NCI-H1105 treated with DMSO at 0.1 percent for 48 hours (cell line): ENCODE measurements at places on chromosomes 11 and 22.

DNA sequence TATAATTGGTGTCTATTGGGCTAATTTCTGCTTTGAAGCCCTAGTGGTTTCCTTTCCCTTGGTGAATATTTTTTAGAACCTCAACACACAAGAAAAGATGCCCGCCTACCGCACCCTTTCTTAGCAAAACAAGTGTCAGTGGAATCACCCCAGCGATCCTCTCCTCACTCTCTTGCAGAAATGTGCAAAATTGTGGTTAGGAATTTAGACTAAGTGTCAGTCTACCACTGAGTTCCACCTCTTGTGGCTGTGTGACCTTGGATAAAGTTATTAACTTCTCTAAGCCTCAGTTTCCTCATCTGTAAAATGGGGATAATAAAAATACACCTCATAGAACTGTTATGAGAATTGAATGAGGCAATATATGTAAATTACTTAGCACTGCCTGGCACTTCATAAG lies 5.3 kb upstream of the JAML start:
- DNase-seq = no peak

- no peak for DNase-seq
Measured at GRCh38 chr22:43448048-43448447, 36.2 kb downstream of the MPPED1 start.

DNA sequence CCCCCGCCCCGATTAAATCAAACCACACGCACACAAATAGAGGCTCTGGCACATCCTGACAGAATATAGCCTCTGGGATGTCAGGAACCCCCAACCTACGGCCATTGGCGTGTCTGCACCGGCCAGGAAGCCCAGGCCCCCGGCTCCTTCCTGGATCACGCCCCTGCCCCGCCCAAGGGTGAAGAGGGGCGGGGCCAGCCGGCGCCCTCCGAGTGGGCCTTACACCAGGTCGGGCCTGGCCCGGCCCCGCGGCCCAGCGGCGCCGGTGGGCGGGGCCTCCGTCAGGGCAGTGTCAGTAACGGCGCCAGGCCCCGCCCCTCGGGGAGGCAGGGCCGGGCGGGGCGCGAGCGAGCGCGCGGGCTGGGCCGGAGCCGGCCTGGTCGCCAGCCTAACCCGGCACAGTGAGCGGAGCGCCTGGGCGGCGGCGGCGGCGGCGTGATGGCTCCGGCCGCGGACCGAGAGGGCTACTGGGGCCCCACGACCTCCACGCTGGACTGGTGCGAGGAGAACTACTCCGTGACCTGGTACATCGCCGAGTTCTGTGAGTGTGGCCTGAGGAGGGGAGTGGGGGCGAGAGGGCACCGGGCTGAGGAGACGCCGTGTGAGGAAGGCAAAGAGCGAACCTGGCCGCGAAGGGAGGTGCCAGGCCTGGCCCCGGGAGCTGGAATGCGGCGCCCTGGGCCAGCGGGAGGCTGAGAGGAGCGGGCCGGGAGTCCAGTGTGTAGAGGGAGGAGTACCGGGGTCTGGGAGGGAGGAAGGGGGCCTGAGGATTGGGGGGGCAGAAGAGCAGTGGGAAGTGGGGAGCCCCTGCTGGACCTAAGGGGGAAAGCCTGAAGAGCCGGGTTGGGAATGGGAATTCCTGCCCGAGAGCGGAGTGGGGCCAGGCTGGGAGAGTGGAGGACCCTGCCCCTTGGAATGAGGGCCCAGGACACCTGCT lies at the start of gene ACER3:
TSS of gene ACER3 (plus strand) at position 380 of the 937 bp plus-strand sequence. CDS start at position 439, 59 bp downstream.
- peak; percentile 91 for DNase-seq

DNA sequence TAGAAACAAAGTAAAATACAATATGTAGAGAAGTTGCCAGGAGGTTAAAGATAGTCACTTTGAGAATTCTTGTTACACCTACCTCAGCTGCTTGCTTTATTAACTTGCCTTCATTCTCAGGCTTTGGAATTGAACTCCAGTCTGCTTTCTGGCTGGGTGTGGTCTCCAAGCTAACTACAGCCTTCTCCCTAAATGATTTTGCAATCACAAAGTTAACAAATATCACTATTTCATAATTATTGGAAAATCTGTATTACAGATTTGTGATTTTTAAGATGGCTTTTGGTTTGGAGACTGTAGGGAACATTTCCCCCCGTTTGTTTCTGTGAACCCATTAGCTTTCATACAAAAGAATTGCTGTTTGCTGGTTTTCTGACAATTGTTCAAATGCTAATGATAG lies 2.2 kb downstream of the PLAAT5 start:
- no peak for DNase-seq

DNA sequence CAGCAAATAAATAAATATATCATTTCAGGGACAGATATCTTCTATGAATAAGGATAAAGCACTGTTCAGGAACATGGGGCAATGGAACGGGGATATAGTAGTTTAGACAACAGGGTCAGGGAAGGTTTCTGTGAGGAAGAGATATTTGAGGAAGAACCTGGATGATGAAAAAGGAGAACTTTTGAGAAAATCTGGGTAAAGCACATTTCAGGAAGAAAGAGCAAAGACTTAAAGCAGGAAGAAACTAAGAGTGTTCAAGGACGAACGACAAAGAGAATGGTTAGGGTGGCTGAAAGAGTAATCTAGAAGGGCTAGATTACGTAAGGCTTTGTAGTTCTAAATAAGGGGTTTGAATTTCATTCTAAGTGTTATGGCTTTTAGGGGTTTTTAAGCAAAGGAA lies 12.7 kb downstream of the DDI1 start:
- DNase-seq = no peak

DNA sequence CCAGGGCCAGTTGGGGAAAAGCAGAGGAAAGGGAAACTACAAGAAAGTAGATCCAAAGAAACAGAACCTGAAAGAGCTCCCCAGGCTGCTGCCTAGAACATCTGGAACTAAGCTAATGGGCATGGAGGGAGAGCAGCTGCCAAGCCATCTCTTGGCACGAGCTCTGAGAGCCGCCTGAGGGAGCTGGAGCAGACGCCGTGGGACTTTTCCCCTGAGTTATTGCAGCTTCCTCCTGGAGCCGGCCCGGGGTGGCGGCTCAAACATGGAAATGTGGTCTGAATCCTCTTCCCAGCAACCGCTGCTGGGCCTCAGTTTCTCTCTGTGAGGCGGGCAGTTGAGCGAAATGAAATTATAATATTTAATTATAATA lies 41.8 kb downstream of the LIF start:
- no peak for DNase-seq

DNA sequence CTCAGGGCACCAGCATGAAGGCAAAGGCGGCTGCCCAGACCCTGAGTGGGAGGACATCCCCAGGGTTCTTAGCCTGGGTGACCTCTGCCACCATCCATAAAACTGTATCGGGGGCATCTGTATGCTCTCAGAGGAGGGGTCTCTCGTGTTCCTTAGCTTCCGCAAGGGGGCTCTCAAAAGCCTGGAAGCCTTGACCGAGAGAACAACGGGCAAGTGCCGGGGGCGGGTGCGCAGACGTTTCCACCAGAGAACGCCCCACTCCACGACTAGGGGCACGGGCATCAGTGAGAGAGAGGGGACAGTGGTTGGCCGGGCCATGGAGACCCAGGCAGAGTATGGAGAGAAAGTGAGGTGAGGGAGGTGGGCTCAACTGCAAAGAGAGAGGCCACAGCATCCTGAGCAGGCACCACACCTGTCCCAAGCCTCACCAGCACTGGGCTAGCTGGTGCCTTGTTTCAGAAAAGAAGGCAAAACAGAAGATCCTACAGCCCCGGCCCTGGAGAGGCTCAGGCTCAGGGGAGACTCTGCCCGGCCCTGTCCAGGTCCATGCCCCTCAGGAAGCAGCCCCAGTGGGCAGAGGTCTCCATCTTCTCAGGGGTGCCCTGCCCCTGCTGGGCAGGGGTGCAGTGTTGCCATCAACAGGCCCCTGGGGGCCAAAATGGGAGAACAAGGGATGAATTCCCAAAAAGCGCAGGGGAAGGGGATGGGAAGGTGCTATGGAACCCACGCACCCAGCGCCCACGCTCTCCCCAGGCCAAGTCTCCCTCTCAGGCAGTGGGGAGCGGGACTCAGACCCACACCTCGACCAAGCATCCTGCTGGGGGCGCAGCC lies 5.9 kb downstream of the TSPAN32 start:
- no peak for DNase-seq

DNA sequence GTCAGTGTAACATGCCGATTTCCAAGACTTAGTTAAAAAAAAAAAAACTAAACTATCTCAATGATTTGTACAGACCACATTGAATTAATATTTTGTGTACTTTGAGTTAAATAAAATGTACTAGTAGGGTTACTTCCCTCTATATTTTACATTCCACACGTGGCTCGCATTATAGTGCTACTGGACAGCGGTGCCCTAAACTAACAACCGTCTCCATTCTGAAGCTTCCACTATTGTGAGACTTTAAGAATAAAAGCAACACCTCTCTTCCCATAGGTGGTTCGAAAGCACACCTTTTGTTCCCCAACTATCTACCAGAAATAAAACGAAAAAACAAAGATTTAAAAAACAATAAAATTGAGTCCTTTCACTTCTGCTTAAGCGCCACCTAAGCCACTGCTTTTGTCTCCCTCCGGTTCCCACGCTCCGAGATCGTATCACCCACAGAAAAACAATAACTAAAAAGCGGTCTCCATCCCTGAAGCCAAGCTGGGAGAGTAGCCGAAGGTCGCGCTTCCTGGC lies 380 bp upstream of the TTC17 start:
- DNase-seq = no peak

GRCh38 chr11:36070213-36070953 lies 126.5 kb downstream of the LDLRAD3 start:
- no peak for DNase-seq

DNA sequence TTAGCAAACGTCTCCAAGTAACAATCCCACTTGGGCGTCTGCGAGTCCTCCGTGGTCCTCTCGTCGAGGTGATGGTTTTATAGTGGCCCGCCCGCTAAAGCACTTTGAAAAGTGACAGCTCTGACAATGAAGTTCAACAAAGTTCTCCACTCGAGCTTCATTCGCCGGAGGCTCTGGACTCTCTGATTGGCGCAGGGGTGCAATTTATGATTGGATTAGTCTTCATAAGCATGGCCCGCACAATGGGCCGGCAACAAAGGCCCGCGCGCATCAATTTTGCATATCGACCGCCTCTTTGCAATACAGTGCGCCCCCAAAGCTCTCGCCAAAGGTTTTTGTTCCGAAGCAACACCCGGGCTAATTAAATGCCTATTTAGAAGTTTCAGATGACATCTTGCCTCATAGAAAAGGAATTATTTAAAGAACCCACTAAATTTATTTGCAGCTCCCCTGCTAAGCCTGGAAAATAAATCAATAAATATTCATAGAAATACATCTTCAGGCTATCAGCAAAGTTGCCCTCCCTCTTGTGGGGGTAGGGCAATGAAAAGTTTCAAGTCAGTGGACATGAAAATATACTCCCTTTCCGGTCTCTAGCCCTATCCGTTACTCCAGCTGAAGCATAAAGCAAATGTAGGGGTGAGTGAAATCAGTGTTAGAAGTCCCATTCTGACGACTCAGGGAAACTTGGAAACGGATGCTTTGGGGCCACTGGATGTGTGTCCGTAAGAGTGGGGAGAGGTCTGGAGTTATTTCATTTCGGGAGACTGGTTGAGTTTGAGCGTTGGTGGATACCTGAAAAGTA lies at the start of gene DBX1:
TSS of gene DBX1 (minus strand) at position 51 of the 805 bp plus-strand sequence. CDS start 151 bp downstream, outside the sequence.
- no peak for DNase-seq

GRCh38 chr11:62710001-62710345 lies 2.5 kb downstream of the GNG3 start:
- DNase-seq = peak; percentile 61

DNA sequence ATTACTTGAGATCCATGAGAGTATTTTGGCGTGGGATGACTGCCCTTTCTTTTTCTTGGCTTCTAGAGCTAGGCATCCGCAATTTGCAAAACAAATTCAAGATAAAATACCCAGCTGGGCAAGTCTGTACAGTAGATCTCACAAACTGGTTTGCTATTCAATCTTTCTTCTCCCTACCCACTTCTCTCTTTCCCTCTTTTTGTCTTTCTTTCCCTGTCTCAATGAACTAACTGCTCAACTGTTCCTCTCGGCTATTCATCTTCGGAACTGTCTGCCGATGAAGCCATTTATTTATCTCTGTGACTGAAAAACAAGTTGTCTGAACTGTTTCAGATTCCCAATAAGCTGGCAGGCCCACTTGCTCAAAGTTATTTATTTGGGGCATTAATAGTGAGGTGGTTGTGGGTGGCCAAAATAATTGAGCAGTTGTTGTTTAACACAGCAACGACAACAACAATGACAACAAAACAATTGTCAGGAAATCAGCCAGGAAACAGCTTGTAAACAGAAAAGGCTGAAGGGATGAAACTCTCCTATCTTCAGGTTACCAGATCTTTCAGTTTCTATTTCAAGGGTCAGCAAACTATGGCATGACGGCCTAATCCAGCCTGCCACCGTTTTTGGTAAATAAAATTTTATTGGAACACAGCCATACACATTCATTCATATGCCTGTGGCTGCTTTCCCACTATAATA lies 76.0 kb upstream of the MTMR2 start:
- peak; percentile 41 for DNase-seq

- no peak for DNase-seq
Measured at GRCh38 chr11:130522284-130522961, 74.0 kb downstream of the ADAMTS15 start.

GRCh38 chr22:31055635-31056159 lies 25.4 kb upstream of the SMTN start:
- no peak for DNase-seq

GRCh38 chr11:103871923-103872551 lies 164.4 kb upstream of the DDI1 start:
- DNase-seq = no peak

DNA sequence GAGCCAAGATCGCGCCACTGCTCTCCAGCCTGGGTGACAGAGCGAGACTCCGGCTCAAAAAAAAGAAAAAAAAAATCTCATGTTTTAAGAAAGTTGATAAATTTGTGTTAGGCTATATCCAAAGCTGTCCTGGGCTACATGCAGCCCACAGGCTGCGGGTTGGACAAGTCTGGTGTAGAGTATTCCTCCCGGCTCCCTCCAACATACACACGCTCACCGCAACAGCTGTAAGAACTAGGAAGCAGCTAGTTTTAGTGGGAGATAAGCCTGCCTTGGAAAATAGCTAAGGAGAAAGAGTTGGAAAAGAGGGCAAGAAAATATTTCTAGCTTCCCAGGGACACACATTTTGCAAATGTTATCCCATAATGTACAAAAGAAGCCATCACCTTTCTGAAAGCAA lies 46.6 kb downstream of the CELF1 start:
- DNase-seq = no peak

GRCh38 chr11:44572884-44573283 lies 7.4 kb downstream of the CD82 start:
- DNase-seq = no peak

DNA sequence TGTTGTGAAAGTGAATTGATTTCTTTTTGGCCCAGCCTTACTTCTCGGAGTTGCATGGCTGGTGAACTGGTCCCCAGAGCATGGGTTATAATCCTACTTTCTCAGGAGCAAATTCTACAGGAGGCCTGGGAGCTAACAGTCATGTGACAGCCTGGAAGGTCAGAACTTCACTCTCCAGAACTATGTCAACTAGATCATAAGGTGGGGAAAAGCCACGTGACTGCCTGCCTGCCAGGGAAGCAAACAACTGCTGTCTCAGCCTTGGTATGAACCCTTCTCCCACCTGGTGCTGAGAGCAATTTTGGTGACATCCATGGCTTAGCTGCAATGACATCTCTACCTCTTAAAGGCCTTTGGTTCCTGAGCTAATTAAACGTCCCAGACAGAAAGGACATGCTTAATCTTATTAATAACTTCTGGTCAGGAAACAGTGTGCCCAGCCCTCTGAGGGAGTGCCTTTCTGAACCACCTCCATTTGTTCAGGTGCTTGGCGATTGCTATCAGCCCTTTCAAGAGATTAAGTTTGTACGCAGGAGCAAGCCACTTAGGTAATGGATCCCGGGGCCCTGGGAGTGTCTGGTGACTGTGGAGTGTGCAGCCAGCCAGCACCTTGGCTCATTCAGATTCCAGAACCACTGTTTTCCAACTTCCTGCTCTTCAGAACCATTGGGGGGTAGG lies 1.4 kb upstream of the CREB3L1 start:
- no peak for DNase-seq

- no peak for DNase-seq
Measured at GRCh38 chr11:94649254-94649653, 82.1 kb downstream of the PIWIL4 start.
